ENCODE measurements at places on chromosomes 7 and 10. TPM values are rescaled to one million over a fixed set of nuclear protein-coding genes. Genes with fewer than 3 reads are reported as not detected.

CDH23 gene
- 2.0 TPM for total RNA-seq

PPP1R17 gene
- total RNA-seq, result 657 TPM

GDF2 gene
- not detected for total RNA-seq

CYP17A1 gene
- not detected for total RNA-seq

CCDC3 gene
- 13.8 TPM for total RNA-seq

SKIDA1 gene
- total RNA-seq, result 1.3 TPM

CUBN gene
- 0.32 TPM for total RNA-seq

CALN1 gene
- total RNA-seq, result 3.5 TPM

DNA sequence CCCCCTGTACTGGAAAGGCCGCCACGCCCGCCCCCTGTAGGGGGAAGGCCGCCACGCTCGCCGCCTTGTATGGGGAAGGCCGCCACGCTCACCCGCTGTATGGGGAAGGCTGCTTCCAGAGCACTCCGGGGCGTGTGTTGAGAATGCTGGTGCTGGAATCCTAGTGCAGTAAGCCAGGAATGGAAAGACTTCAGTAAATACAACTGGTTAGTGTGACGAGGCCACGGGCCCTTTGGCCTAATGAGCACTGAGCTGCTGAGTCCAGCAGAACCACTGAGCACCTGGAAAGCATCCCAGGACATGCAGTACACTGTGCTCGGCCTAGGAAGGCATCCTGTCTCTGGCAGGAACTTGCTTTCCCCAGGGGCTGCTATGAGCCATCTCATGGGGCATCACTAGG is 398.9 kb downstream of the PTPRN2 start:
- H3K36me3 ChIP-seq, result peaks cover 17% of the 10 kb centered on the region
- no peaks in the 10 kb centered on the region for H3K4me1 ChIP-seq
- H3K27me3 ChIP-seq, result peaks cover 5% of the 10 kb centered on the region
- no peak overlapping the region for H3K4me3 ChIP-seq

- H3K4me3 ChIP-seq, result no peak overlapping the region
- H3K27me3 ChIP-seq, result no peaks in the 10 kb centered on the region
- peaks cover 9% of the 10 kb centered on the region for H3K4me1 ChIP-seq
Observed at GRCh38 chr10:130635528-130635927, 499.3 kb downstream of the GLRX3 start.

GRCh38 chr10:114315566-114316420 is 76.7 kb downstream of the VWA2 start:
- H3K27ac ChIP-seq, result no peak overlapping the region
- no peak for DNase-seq
- peaks cover 8% of the 10 kb centered on the region for H3K27me3 ChIP-seq

- H3K27me3 ChIP-seq, result peaks cover under 1% of the 10 kb centered on the region
- no peak for DNase-seq
- H3K27ac ChIP-seq, result no peak overlapping the region
Observed at GRCh38 chr10:11886851-11887250, 63.7 kb downstream of the PROSER2 start.

GRCh38 chr10:128614802-128615553 is 488.8 kb upstream of the MKI67 start:
- no peak overlapping the region for H3K4me3 ChIP-seq
- H3K4me1 ChIP-seq, result peaks cover 10% of the 10 kb centered on the region
- no peaks in the 10 kb centered on the region for H3K36me3 ChIP-seq
- H3K27ac ChIP-seq, result no peak overlapping the region

GRCh38 chr7:65509368-65510186 is 135.9 kb downstream of the ZNF92 start:
- H3K4me3 ChIP-seq, result peak overlapping the region; percentile 85
- H3K27ac ChIP-seq, result no peak overlapping the region

DNA sequence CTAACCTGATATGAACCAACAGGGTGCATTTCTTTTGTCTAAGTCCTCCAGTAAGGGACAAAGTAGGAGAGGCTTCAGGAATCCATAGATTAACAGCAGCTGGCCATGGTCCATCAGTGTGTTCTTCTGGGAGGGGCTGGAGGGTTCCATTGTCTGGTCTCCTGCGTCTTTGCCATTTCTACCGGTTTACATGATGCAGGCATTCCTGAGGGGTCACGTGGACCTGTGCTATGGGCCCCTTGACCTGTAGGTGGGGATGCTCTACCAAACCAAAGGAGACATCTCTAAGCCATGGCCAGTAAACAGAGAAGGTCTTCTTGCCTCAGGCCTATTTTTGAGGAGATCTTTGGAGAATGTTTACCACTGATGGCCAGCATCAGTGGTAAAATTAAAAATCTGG is 28.7 kb upstream of the HABP2 start:
- H3K36me3 ChIP-seq, result no peaks in the 10 kb centered on the region
- H3K27ac ChIP-seq, result no peak overlapping the region
- no peak overlapping the region for H3K4me3 ChIP-seq
- peaks cover 2% of the 10 kb centered on the region for H3K4me1 ChIP-seq
- H3K27me3 ChIP-seq, result peaks cover 3% of the 10 kb centered on the region

DNA sequence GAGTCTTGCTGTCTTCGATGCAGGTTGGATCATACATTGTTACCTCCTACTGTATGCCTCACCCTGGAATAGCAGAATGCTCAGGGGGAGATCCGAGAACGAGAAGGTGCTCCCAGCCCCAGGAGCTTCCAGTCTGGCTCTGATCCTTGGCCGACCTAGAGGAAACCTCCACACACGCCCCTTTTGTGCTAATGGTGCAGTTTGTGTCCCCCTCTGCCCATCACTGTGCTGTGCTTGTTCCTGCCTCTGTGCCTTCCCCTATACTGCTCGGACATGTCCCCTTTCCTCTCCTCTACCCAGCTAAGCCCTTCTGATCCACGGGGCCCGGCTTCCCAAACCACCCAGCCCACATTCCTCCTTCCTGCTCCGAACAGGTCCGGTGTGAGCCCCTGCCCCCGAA is 32.5 kb downstream of the ZNF775 start:
- no peak overlapping the region for H3K4me3 ChIP-seq
- peaks cover 31% of the 10 kb centered on the region for H3K4me1 ChIP-seq
- H3K27ac ChIP-seq, result peak overlapping the region; percentile 29
- H3K27me3 ChIP-seq, result peaks cover 11% of the 10 kb centered on the region

GRCh38 chr7:1331561-1332467 is 99.1 kb downstream of the UNCX start:
- no peak overlapping the region for H3K4me3 ChIP-seq
- DNase-seq, result peak; percentile 64
- peak overlapping the region; percentile 43 for H3K27ac ChIP-seq
- H3K36me3 ChIP-seq, result peaks cover 8% of the 10 kb centered on the region
- peaks cover 4% of the 10 kb centered on the region for H3K27me3 ChIP-seq
- peaks cover 10% of the 10 kb centered on the region for H3K4me1 ChIP-seq

DNA sequence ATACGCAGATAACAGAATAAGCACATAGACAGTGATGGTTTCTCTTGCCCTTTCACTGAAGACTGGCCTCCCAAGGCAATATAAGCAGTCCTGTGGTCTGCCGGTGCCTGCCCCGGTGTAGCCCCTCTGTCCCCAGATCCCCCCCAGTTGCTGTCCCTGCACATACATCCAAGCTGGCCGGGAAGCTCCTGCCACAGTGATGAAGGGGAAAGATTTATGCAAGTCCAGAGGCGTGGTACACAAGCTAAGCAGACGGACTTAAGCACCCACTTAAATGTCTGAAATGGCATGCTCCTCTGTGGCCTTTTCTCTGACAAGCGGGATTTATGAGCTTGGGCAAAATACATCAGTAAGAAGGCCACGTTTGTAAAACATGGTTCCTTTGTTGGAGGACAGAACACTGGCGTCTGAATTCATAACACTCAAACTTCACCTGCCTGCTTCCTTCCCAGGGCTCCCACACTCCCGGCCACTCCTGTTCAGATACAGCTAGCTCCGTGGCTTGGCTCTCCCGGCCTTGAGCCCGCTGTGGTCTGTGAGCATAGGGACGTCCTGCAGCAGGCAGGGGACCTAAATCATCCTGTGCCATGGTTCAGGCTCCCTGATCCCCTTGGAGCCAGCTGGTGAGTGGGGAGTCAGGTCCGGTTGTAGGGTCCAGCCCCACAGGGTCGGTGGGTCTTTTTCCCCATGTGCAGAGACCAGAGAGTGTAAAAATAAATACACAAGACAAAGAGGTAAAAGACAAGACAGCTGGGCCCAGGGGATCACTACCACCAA is 61.7 kb upstream of the PPP2R2D start:
- H3K4me3 ChIP-seq, result no peak overlapping the region
- H3K4me1 ChIP-seq, result no peaks in the 10 kb centered on the region
- peaks cover 4% of the 10 kb centered on the region for H3K36me3 ChIP-seq
- H3K27ac ChIP-seq, result no peak overlapping the region
- H3K27me3 ChIP-seq, result no peaks in the 10 kb centered on the region

GRCh38 chr7:100167912-100168323 is 499 bp downstream of the GAL3ST4 start:
- H3K27me3 ChIP-seq, result peaks cover 26% of the 10 kb centered on the region
- H3K4me3 ChIP-seq, result peak overlapping the region; percentile 66
- DNase-seq, result no peak
- peak overlapping the region; percentile 11 for H3K27ac ChIP-seq
- H3K36me3 ChIP-seq, result peaks cover 4% of the 10 kb centered on the region

GRCh38 chr10:124174071-124174566 is 80.7 kb upstream of the CHST15 start:
- no peak overlapping the region for H3K4me3 ChIP-seq
- H3K36me3 ChIP-seq, result no peaks in the 10 kb centered on the region
- H3K4me1 ChIP-seq, result no peaks in the 10 kb centered on the region
- H3K27me3 ChIP-seq, result peaks cover 2% of the 10 kb centered on the region

- peaks cover 13% of the 10 kb centered on the region for H3K4me1 ChIP-seq
- no peak overlapping the region for H3K27ac ChIP-seq
- H3K27me3 ChIP-seq, result peaks cover 5% of the 10 kb centered on the region
- peaks cover 19% of the 10 kb centered on the region for H3K36me3 ChIP-seq
Observed at GRCh38 chr10:127907411-127908105, 655 bp downstream of the PTPRE start.

- H3K4me3 ChIP-seq, result no peak overlapping the region
- no peak overlapping the region for H3K27ac ChIP-seq
- DNase-seq, result no peak
- no peaks in the 10 kb centered on the region for H3K4me1 ChIP-seq
Observed at GRCh38 chr10:67075491-67075971, 149.7 kb downstream of the LRRTM3 start.

DNA sequence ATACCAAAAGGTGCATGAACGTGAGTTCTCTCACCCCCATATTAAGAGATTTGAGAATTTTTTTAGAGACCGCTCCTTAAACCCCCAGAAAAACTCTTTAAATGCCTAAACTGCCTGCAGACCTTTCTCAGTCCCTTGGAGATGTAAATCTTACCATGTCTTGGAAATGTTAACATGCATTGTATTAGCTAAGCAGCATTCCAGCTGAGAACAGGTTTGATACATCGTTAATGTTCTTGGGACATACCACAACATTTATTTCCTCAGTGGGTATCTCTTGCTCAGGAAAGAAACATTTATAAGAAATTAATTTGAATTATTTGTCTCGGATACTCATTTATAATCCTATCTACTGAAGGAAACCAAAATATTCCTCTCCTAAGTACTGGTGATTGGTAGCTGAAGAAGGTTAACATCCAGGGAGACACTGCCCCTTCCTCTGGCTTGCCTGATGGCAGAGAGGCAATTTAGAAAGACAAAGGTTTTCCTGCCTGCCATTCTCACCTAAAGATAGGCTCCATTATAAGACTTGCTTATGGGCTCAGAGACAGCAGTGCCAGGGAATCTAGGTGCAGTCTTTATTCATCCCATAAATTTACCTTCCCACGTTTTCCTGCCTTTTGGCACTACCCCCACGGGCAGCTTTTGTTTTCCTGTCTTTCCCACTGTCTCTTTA is 141.2 kb downstream of the COBL start:
- peaks cover 19% of the 10 kb centered on the region for H3K4me1 ChIP-seq
- peak overlapping the region; percentile 5 for H3K4me3 ChIP-seq
- peak overlapping the region; percentile 39 for H3K27ac ChIP-seq
- no peaks in the 10 kb centered on the region for H3K27me3 ChIP-seq
- no peak for DNase-seq

- no peaks in the 10 kb centered on the region for H3K27me3 ChIP-seq
- no peaks in the 10 kb centered on the region for H3K4me1 ChIP-seq
- H3K27ac ChIP-seq, result no peak overlapping the region
- no peak for DNase-seq
Observed at GRCh38 chr10:114188001-114188400, 8.8 kb downstream of the TDRD1 start.

- peaks cover 14% of the 10 kb centered on the region for H3K4me1 ChIP-seq
- no peak for DNase-seq
- no peak overlapping the region for H3K27ac ChIP-seq
- H3K36me3 ChIP-seq, result no peaks in the 10 kb centered on the region
Observed at GRCh38 chr7:141102436-141102835, 28.6 kb downstream of the TMEM178B start.

DNA sequence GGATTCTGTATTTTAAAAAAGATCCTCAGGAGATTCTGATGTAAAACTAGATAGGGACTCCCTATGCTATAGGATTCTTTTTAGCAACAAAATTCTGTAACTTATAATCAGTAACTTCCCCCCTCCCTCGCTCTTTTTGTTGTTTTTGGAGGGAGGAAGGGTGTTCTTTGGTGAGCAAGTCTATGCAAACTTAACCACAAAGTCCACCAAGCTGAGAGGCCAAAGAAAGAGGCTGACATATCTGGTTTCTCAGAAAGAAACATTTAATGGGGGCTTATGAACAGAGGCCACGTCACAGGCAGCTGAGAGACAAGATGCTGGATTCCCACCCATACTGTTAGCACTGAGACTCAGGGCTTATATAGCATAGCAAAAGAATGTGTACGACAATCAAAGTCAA is 14.3 kb upstream of the ABCB5 start:
- H3K36me3 ChIP-seq, result no peaks in the 10 kb centered on the region
- no peak for DNase-seq
- no peak overlapping the region for H3K4me3 ChIP-seq
- peaks cover 10% of the 10 kb centered on the region for H3K4me1 ChIP-seq
- H3K27ac ChIP-seq, result no peak overlapping the region

GRCh38 chr10:128708182-128708581 is 582.0 kb upstream of the MKI67 start:
- no peak overlapping the region for H3K4me3 ChIP-seq
- peaks cover 3% of the 10 kb centered on the region for H3K27me3 ChIP-seq
- H3K36me3 ChIP-seq, result peaks cover 8% of the 10 kb centered on the region
- no peak overlapping the region for H3K27ac ChIP-seq

GRCh38 chr10:86304436-86304835 is 62.2 kb downstream of the GRID1 start:
- peaks cover 7% of the 10 kb centered on the region for H3K27me3 ChIP-seq
- peaks cover 11% of the 10 kb centered on the region for H3K4me1 ChIP-seq
- H3K36me3 ChIP-seq, result peaks cover 14% of the 10 kb centered on the region
- H3K4me3 ChIP-seq, result no peak overlapping the region
- no peak overlapping the region for H3K27ac ChIP-seq

DNA sequence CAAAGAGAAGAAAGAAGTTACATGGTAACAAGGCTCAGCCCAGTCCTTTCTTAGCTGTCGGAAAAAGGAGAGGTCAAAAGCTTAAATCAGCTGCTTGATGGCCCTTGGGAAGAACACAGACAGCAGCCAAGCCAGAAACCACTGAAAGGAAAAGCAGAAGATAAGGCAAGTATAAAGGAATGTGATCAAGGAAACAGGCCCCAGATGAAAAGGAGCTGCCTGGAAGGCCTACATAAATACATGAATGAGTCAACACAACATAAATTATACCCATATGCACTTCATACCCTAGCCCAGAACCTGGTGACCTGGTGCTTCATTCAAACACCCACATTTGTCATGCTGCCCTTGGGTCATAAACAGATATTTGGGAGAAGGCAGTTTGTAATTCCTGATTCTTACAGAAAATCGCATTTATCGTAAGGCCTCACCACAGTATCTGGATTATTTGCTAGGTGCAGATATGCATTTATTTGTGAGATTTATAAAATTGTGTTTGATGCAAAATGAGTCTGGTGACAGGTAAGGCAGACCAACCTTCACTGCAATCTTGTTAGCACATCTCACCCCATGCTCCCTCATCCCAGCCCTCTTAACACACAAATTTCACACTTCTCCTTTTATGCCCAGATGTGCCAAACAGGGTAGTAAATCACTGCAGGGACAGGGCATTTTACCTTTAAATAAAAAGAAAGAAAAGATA is 94.9 kb upstream of the KCNIP2 start:
- H3K36me3 ChIP-seq, result peaks cover 7% of the 10 kb centered on the region
- H3K4me1 ChIP-seq, result no peaks in the 10 kb centered on the region
- no peak overlapping the region for H3K4me3 ChIP-seq
- DNase-seq, result no peak
- peaks cover 1% of the 10 kb centered on the region for H3K27me3 ChIP-seq
